ENCODE measurements at places on chromosomes 7 and 10.

GRCh38 chr7:142964502-142965246 lies 2.5 kb upstream of the KEL start:
- H3K36me3 ChIP-seq = no peaks in the 10 kb centered on the region
- no peak overlapping the region for H3K4me3 ChIP-seq
- H3K4me1 ChIP-seq = peaks cover 6% of the 10 kb centered on the region
- DNase-seq = no peak

DNA sequence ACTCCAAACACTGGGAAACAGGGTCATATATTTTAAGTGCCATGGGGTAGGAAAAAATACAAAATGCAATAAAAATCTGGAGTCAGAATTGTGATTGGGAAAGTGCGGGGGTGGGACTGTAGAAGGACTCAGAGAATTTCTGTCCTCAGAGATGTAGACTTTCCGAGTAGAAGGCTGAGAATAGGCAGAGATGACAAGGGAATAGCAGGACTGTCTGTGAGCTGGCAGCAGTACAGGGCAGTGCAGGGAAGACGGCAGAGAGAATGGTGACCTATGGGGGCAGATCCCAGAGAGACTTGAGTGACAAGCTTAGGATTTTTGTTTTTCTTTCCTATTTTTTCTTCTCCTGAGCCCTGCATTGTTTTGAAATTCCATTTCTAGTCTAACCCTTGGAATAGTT lies 127.6 kb downstream of the SLC16A9 start:
- no peak overlapping the region for H3K27ac ChIP-seq
- H3K36me3 ChIP-seq = no peaks in the 10 kb centered on the region
- no peaks in the 10 kb centered on the region for H3K27me3 ChIP-seq
- H3K4me3 ChIP-seq = no peak overlapping the region

- no peak for DNase-seq
- no peak overlapping the region for H3K27ac ChIP-seq
- H3K36me3 ChIP-seq = no peaks in the 10 kb centered on the region
- H3K27me3 ChIP-seq = no peaks in the 10 kb centered on the region
- peaks cover 11% of the 10 kb centered on the region for H3K4me1 ChIP-seq
- H3K4me3 ChIP-seq = no peak overlapping the region
Observed at GRCh38 chr7:110386913-110387312, 704.0 kb upstream of the LRRN3 start.

- H3K4me3 ChIP-seq = no peak overlapping the region
- no peaks in the 10 kb centered on the region for H3K36me3 ChIP-seq
- peaks cover 7% of the 10 kb centered on the region for H3K27me3 ChIP-seq
Observed at GRCh38 chr10:114879541-114880158, 58.1 kb downstream of the FHIP2A start.

GRCh38 chr7:122764902-122765301 lies 62.2 kb upstream of the RNF148 start:
- no peak overlapping the region for H3K27ac ChIP-seq
- no peak for DNase-seq
- H3K4me3 ChIP-seq = no peak overlapping the region
- H3K4me1 ChIP-seq = peaks cover 5% of the 10 kb centered on the region
- H3K36me3 ChIP-seq = no peaks in the 10 kb centered on the region

DNA sequence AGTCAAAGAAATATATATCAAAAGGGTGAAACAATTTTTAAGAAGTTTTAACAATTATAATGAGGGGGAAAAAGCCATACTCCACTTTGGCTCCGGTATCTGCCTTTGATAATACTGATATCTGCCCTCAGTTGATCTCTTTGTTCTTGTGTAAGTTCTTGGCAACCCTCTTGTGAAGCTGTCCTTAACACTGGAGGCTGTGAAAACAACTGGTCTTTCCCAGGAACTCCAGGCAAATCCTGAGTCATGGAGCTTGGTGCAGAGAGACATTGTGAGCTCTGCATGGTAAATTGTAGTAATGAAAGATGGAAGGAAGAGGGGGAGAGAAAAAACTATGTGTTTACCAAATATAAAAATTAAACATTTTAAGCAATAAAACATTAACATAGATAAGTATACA lies 11.9 kb upstream of the ERVW-1 start:
- H3K27ac ChIP-seq = no peak overlapping the region
- H3K27me3 ChIP-seq = no peaks in the 10 kb centered on the region
- H3K4me1 ChIP-seq = no peaks in the 10 kb centered on the region
- no peak overlapping the region for H3K4me3 ChIP-seq
- DNase-seq = no peak

DNA sequence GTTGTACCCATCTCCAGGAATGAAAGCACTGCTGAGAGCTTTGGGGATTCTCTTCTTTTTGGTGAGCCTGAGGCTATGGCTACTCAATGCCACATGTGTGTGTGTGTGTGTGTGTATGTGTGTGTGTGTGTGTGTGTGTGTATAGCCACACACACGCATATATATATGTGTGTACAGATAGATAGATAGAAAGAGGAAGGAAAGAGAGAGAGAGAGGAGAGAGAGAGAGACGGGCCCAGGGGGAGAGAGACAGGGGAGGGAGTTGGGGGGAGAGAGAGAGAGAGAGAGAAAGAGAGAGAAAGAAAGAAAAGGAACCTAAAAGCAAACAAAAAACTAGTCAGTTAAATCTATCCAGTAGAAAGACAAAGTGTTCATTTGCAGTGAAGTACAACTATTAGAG lies 8.3 kb downstream of the SLC13A4 start:
- no peak overlapping the region for H3K4me3 ChIP-seq
- H3K36me3 ChIP-seq = no peaks in the 10 kb centered on the region
- H3K27me3 ChIP-seq = peaks cover 6% of the 10 kb centered on the region
- no peak overlapping the region for H3K27ac ChIP-seq

DNA sequence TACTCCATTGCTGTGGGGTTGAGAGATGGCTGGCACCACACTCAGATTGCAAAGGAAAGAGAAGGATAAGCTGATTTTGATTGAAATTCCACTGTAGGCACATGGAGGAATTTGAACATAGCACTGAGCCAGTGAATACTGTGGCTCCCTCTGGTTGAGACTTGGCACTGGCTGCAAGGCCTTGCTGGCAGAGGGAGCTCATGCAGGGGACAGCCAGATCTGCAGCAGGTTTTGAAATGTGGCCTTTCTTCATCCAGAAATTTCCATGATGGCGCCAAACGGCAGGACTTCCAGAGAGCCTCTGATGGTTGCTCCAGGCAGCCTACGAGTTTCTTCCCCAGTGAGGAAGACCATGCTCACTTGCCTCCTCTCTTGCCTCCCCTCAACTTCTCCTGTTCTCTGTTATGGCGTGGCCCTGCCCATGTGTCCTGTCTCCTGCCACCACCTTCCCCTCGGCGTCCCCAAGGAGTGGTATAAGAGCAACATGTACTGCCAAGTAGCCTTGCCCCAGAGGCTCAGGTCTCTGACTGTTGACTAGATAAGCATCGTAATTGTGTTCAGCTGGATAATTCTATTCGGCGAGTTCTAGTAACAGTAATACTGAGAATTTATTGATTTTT lies 265.6 kb downstream of the CCDC3 start:
- H3K27me3 ChIP-seq = no peaks in the 10 kb centered on the region
- peaks cover 3% of the 10 kb centered on the region for H3K36me3 ChIP-seq
- peaks cover 5% of the 10 kb centered on the region for H3K4me1 ChIP-seq
- no peak overlapping the region for H3K27ac ChIP-seq
- no peak overlapping the region for H3K4me3 ChIP-seq

- H3K27ac ChIP-seq = peak overlapping the region; percentile 97
- H3K36me3 ChIP-seq = peaks cover 46% of the 10 kb centered on the region
- peaks cover 63% of the 10 kb centered on the region for H3K27me3 ChIP-seq
- H3K4me3 ChIP-seq = peak overlapping the region; percentile 97
Observed at GRCh38 chr7:27100694-27101170, 1.8 kb downstream of the HOXA2 start.

GRCh38 chr10:126124668-126125349 lies 228.4 kb downstream of the FANK1 start:
- no peaks in the 10 kb centered on the region for H3K27me3 ChIP-seq
- peaks cover 11% of the 10 kb centered on the region for H3K4me1 ChIP-seq
- no peak overlapping the region for H3K27ac ChIP-seq
- H3K36me3 ChIP-seq = peaks cover 4% of the 10 kb centered on the region
- H3K4me3 ChIP-seq = no peak overlapping the region

GRCh38 chr10:11180228-11180627 lies 162.6 kb downstream of the CELF2 start:
- H3K4me3 ChIP-seq = no peak overlapping the region
- no peak overlapping the region for H3K27ac ChIP-seq
- H3K27me3 ChIP-seq = peaks cover 24% of the 10 kb centered on the region
- H3K36me3 ChIP-seq = peaks cover 5% of the 10 kb centered on the region

DNA sequence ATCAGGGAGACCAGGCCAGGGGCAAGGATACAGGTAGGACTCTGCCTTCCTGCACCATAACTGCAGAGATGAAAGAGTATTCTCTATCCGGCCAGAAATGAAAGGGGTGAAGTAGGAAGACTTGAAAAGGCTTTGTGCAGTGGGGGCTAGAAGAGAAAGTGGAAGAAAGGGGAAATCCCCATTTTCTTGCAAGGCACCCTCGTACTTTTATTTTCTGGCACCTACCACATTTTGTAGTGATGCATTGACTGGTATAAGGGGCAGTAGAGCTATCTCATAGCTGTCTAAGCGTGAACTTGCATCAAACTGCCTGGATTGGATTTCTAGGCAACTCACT lies 752 bp upstream of the CAMK2G start:
- peaks cover 7% of the 10 kb centered on the region for H3K36me3 ChIP-seq
- peak overlapping the region; percentile 65 for H3K27ac ChIP-seq
- no peak for DNase-seq
- no peaks in the 10 kb centered on the region for H3K27me3 ChIP-seq
- peak overlapping the region; percentile 72 for H3K4me3 ChIP-seq

DNA sequence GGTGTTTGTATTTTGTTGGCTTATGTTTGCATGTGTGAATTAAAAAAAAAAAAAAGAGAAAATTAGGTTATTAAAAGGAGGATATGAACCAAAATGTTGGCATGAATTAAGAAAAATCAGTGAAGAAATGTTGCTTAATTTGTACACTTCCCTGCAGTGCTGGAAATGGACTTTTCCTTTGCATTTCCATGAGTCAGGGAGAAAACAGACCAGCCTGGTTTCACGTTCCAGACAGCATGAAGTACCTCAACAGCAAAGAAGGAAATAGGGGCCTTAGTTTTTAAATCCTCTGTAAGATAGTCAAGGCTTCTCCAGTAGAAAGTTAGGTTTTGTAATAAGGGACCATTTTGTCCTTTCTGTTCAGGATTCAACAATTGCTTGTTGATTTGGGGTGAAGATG lies 159.7 kb downstream of the CELF2 start:
- no peak overlapping the region for H3K27ac ChIP-seq
- no peak for DNase-seq
- peaks cover 5% of the 10 kb centered on the region for H3K4me1 ChIP-seq
- no peak overlapping the region for H3K4me3 ChIP-seq
- H3K27me3 ChIP-seq = peaks cover 41% of the 10 kb centered on the region

DNA sequence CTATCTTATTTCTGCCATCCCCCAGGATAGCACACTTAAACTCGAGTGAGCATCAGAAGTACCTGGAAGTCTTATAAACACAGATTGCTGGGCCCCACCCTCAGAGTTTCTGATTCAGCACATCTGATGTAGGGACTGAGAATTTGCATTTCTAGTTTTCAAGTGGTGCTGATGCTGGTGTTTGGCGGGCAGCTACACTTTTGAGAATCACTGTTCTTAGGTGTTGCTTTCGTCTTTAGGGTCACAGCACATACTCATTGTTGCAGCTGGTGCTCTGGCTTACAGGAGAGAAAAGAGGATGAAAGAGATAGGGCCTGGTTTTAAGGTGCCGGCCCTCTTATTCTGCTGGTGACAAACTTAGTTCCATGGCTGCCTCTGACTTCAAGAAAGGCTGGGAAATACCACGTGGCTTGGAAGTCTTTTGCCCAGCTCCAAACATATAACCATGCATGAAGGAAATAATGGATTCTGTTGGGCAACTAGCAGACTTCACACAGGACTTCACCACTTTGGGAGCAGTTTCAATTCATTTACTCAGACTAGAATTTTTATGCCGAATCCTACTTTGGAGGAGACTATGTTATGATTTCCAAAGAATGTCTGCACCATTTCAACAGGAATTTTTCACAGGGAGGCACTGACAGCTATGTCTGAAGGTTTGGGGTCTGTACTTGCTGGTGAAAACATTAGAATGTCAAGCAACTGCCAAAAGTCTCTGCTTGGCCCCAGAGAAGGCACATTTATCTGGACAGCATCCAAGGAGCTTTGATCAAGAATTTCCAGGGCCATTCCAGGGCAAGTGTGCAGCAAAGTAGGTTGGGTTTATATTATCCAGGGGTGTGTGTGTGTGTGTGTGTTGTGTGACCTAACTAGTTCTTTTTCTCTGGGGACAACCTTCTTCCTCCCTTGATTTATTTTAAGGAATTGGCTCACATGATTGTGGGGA lies 6.9 kb upstream of the MINDY4 start:
- no peak for DNase-seq
- H3K27ac ChIP-seq = no peak overlapping the region
- no peaks in the 10 kb centered on the region for H3K36me3 ChIP-seq
- no peak overlapping the region for H3K4me3 ChIP-seq
- peaks cover 6% of the 10 kb centered on the region for H3K4me1 ChIP-seq
